ENCODE measurements at places on chromosomes 3 and 15.

GRCh38 chr3:156670077-156670476 lies 4.3 kb upstream of the TIPARP start:
- no peak for DNase-seq

DNA sequence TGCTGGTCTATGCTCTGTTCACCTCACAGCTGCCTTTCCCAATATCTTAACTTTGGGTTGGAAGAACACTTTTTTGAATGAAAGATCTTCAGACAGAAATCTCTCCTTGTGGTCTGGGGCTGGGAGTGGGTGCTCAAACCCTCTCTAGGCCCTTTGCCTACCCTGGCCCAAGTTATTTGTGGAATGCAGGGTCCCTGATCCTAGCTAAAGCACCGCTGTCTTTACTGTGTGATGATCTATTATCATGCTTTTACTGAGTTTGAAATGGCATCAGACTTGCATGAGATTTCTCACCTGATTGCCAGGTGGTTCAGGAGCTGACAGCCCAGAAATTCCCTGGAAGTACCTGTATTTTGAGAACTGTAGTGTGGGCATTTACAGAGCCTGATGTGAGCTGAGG lies 412.7 kb upstream of the ONECUT1 start:
- no peak for DNase-seq

- DNase-seq: no peak
Observed at GRCh38 chr3:39052583-39052982, 767 bp downstream of the WDR48 start.

DNA sequence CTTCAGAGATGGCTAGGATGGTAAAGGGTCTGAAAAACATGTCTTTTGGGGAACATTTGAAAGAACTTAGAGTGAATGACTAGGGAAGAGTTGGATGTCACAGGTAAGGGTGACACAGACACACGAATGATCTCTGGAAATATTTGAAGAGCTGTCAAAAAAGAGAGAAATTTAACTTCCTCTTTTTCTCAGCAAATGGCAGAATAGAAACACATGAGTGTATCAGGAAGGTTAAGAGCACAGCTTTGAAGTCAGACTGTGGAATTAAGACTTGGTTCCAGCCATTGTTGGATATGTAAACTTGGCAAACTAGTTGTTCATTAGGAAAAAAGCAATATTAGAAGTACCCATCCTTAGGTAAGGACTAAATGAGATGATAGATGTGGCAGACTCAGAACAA lies 117.7 kb downstream of the IMPG2 start:
- no peak for DNase-seq

DNA sequence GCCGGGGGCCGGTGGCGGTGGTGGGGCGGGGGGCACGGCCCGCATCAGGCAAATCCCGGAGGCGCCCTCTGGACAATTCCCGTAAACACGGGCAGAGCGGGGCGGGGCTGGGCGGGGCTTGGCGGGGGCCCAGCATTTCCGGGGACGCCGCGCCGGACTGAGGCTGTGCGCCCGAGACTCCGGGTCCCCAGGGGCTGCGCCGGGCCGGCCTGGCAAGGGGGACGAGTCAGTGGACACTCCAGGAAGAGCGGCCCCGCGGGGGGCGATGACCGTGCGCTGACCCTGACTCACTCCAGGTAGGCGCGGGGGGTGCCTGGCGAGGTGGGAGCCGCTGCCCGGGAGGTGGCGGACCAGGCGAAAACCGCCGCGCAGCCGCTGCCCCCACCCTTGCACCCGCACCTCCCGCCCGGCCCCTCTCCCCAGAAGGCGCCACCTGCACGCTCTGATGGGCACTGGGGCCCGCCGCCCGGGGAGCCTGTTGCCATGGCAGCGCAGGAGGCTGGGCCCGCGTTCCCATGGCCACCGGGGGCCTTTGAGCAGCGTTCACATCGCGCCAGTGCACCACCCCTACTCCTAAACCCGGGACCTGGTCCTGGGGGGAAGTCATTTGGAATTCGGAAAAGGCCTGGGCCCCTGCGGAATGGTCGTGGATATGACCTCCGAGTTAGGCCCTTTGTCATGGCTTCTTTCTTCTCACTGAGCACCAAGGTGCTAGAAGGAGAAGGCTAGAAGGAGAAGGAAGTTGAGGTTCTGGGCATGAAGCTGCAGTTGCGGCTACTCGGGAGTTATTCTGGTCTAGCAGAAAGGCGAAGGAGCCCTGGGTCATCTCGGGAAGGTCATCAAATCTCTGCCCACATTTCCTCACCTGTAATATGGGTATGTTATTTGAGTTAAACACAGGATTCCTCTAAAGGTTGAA lies 16.1 kb upstream of the SEMA4B start:
- peak; percentile 83 for DNase-seq

DNA sequence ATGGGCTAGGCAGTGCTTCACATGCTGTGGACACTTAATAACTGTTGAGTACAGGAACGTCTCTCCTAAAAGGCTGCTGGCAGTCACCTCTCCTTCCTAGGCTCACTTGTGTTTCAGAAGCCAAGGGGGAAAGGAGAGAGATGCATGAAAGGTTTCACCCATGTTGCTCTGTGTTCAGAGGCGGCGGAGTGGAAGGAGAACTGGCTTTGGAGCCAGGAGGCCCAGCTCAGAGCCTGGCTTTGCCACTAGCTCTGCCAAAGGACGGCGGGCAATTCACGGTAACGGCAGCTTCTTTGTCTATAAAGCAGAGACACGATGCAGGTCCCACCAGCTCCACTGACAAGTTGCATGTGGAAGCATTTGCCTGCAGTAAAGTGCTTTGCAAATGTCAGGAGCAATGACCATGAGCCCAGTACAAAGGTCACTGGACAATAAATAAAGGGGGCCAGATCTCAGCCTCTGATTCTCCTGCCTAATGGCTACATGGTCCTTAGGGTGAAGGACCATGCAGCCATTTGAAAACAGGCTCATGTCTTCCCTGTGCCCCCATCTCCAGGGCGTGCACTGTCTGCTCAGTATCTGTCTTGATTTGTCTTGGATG lies 171.7 kb upstream of the TLE3 start:
- no peak for DNase-seq

DNA sequence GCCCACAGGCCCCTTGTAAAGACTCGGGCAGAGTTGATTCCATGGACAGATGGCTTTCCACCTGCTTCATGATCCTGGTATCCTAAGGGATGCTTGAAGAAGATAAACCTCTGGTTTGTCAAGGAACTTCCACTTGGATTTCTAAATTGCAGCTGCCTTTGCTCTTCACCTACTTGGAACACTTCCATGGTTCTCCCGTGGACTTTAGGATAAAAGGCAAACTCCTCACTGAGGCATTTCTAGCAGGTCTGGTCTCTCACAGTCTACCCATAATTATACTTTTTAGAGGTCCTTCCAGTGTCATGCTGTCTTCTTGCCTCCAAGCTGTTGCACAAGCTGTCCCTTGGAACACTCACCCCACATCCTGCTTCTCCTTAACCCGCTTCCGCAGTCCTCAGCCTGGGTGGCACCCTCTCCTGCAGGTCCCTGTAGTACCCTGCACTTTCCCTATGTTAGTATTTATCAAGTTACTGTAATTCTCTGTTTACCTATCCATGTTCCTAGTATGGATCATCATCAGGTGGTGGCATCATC lies 12.7 kb downstream of the TLNRD1 start:
- no peak for DNase-seq

- no peak for DNase-seq
Observed at GRCh38 chr3:27024493-27024892, 344.7 kb downstream of the NEK10 start.

DNA sequence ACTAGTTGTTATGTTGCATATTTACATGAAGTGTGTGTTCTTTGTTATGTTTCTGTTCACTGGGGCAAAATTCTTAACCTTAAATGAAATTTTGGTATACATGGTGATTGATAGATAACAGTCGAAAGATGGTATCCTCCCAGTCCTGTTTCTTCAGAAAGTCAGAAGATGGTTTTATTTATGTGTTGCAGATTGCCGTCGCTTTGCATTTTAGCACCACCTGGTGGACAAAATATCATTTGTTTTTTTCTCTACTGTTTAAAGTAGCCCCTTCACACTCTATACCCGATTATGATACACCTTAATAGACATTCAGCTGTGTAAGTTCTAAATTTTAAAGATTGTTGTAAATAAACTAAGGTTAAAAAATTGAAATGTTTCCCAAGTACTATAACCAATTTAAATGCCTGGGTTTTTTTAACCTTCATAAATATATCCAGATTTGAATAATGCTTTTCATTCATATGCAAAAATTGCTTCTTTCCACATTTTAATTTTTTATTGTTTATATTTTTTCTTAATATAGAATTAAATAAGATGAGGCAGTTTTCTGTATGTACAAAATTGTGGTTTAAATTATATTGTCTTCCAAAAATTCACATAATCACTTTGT lies 152.2 kb downstream of the ALCAM start:
- DNase-seq: peak; percentile 88

DNA sequence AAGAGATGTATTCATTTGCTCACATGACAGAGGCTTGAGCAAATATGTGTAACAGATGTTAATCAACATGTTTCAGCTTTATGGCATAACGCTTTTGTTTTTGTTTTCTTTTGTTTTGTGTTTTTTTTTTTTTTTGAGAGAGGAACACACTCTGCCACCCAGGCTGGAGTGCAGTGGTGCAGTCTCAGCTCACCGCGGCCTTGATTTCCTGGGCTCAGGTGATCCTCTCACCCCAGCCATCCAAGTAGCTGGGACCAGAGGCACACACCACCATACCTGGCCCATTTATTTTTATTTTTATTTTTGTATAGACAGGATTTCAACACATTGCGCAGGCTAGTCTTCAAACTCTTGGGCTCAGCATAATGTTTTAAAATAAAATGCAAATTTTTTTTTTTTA lies 1504.4 kb upstream of the CADM2 start:
- no peak for DNase-seq

- no peak for DNase-seq
Observed at GRCh38 chr3:146517684-146518435, 26.5 kb downstream of the PLSCR1 start.

- no peak for DNase-seq
Observed at GRCh38 chr3:193970773-193971206, 165.2 kb upstream of the HES1 start.

GRCh38 chr3:110254591-110254990 lies 817.0 kb upstream of the NECTIN3 start:
- DNase-seq: no peak

DNA sequence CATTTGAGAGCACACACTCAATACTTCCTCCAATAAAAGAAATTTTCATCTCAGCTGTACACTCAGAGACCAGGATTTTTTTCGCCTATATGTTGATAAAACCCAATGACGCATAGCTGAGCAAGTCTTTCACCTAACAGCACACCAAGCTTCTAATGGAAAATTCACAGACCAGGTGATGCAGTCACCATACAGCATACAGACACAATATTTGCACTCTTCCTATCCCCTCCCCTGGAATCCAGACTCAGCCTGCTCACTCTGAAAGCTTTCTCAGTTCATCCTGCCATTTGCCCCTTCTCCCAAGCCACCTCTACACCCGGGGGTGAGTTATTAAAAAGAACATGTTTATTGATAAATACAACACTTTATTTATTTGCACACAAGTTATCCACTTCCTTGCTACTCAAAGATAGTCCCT lies 1.7 kb downstream of the TBC1D5 start:
- no peak for DNase-seq

- no peak for DNase-seq
Observed at GRCh38 chr3:170813266-170813665, 56.7 kb downstream of the RPL22L1 start.

GRCh38 chr3:141326123-141326522 lies 42.2 kb upstream of the ZBTB38 start:
- DNase-seq: no peak

DNA sequence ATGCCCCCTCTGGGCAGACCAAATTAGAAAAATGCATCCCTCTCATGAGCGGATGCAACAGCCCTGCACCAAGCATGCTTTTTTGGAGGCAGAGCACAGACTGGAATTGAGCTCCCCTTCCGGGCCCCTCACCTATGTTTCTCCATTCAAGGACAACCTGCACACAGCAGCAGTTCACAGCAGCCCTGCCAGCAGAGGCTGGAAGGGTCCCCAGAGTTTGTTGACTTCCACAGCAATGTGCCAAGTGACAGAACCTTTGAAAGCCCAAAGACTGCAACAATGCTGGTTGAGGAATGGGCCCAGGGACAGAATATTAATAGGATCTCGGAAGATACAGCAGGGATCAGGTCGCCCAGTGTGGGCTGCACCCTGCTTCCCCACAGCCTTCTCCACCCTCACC lies 650.4 kb downstream of the FHIT start:
- DNase-seq: no peak

DNA sequence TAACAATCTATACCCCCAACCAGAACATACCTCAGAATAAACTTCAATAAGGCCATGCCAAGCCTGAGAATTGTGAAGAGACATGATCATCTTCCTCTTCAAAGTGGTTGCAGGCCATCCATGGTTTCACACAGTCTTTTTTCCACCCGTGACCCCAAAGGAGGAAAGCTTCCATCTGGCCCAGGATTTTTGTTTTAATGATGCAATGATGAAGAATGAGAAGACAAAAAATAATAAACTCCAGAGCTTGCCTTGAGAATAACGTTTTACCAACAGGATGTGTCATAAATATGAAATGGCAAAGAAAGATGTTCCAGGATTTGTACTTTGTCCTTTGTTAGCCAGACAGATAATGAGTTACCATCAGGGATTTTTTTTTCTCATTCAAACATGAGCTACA lies 201.9 kb downstream of the WNT5A start:
- no peak for DNase-seq

- no peak for DNase-seq
Observed at GRCh38 chr3:127287840-127288239, at the start of gene PRR20G. TSS of gene PRR20G (minus strand) at chr3:127288046. CDS start at chr3:127287365, 681 bp downstream.

- DNase-seq: no peak
Observed at GRCh38 chr3:144351773-144352365, 380.2 kb downstream of the DIPK2A start.

GRCh38 chr3:193829781-193830180 lies 236.8 kb downstream of the OPA1 start:
- DNase-seq: no peak

- no peak for DNase-seq
Observed at GRCh38 chr3:197683191-197683590, 53.5 kb downstream of the RUBCN start.

DNA sequence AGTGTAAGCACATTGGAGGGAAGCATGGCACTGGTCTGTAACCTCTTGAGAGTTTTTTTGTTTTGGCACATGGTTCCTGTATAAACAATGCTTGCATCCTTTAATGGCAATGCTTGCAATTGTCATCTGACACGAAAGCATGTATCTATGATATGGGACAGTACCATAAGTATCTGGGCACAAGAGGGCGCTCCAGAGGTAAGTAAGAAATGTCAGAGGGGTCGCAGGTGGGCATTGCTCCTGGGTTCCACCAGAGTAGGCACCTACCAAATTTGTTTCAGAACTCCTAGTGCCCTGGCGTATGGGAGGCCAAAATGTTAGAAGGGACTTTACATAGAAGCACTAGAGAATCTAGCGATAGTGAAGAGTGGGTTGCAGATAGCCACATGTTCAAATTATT lies 58.7 kb upstream of the BCHE start:
- no peak for DNase-seq

DNA sequence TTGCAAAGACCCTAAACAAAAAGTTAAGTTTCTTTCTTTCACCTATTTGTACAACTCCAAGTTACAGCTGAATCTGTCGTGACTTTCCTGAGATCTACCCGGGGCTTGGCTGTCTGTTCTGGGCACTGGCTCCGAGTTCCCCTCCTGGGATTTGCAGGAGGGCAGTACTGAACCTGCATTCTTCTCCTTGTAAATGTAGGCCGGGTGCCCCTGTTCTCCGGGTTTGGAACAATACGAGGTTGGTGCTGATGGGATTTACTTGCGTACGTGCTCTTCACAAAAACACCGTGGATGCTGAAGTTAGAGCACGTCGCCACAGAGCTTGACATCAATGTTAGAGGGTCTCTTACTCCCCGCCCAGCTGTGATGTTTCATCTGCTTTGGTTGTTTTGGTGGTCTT lies 48.1 kb downstream of the KLHL25 start:
- no peak for DNase-seq
